ENCODE measurements at places on chromosomes 3 and 15.

- DNase-seq: no peak
These were observed 211.9 kb downstream of the SV2B start for GRCh38 chr15:91311986-91312385.

DNA sequence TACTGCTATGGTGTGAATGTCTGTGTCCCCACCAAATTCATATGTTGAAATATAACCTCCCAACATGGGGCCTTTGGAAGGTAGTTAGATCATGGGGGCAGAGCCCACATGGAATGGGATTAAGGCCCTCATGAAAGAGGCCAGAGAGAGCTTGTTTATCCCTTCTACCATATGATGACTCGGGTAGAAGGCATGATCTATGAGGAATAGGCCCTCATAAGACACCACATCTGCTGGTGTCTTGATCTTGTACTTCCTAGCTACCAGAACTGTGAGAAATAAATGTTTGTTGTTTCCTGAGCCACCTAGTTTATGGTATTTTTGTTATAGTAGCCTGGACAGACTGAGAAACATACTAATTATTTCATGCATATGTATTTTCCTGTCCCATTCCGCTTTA is 51.9 kb downstream of the WWTR1 start:
- DNase-seq: no peak

- DNase-seq: no peak
These were observed 140.9 kb downstream of the NTRK3 start for GRCh38 chr15:88115486-88116152.

GRCh38 chr3:174331095-174331800 is 527.9 kb upstream of the NAALADL2 start:
- DNase-seq: no peak

- no peak for DNase-seq
These were observed 31.0 kb downstream of the IQSEC1 start for GRCh38 chr3:13042127-13042701.

DNA sequence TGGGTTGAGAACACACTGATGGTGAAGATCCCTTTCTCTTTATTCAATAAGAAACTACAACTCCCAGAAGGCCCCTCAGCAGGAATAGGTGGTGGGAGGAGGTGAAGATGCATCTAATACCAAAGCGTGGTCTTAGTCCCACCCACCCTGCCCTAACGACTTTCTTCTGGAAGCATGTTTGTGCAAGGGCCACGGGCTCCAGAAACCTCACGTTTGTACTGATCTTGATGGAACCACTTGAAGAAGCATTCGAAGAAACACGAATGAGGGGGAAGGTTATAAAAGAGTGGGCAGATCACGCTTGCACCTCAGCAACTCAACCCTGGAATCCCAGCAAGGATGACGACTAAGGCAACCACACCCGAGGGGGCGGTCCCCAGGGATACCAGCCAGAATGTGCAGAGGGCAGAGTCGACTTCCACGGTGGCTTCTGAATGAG is 10.6 kb upstream of the SLC25A36 start:
- no peak for DNase-seq

- peak; percentile 75 for DNase-seq
These were observed 101.1 kb upstream of the THRB start for GRCh38 chr3:24595796-24596195.

GRCh38 chr3:58350627-58351013 is 17.9 kb downstream of the PXK start:
- DNase-seq: peak; percentile 59

- no peak for DNase-seq
These were observed 65.5 kb upstream of the DCBLD2 start for GRCh38 chr3:98966862-98967546.

GRCh38 chr15:81530271-81530691 is 156.3 kb upstream of the TMC3 start:
- DNase-seq: no peak

- no peak for DNase-seq
These were observed 9.4 kb downstream of the ITPKA start for GRCh38 chr15:41502795-41503668.

GRCh38 chr3:72151465-72152238 is 366.7 kb upstream of the PROK2 start:
- no peak for DNase-seq

DNA sequence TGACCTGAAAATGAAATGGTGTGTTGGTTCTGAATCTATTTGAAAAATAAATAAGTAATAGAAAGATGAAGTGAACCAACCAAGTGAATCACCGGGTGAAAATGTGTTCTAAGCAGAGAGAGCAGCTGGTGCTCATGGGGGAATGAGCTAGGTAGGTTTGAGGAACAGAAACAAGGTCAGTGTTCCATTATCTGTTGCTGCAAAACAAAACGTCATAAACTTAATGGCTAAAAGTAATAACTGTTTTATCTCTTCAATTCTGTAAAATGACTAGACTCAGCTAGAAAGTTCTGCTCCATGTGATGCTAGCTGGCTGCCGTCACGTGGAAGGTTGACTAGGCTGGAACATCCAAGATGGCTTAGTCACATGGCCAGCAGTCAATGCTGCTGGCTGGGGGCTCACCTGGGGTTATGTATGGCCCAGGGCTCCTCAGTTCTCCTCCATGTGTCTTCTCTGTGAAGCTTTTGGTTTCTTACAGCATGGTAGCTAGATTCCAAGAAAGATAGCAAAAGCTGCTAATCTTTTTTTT is 13.3 kb upstream of the SH3BP5 start:
- DNase-seq: no peak

DNA sequence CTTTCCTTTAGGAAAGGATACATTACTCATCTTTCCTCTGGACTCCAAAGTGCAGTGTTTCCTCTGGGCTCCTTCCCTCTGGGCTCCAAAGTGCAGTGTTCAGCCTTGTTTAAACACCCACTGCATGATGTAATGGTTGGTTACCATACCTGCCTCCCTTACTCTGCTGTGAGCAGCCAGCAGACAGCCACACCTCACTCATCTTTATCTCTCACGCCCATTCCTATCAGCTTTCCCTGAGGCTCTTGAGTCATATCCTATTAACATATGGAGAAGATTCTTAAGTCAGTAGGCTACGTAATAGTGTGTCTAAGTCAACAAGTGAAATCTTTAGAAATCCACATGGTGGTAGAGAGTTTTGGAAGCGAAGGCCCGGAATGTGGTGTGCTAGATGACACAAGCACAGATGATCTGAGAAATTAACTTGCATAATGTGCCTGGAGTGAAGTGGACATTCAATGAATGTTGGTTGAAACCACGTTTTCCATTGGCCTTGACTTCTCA is 97.2 kb upstream of the CTNNB1 start:
- DNase-seq: no peak

DNA sequence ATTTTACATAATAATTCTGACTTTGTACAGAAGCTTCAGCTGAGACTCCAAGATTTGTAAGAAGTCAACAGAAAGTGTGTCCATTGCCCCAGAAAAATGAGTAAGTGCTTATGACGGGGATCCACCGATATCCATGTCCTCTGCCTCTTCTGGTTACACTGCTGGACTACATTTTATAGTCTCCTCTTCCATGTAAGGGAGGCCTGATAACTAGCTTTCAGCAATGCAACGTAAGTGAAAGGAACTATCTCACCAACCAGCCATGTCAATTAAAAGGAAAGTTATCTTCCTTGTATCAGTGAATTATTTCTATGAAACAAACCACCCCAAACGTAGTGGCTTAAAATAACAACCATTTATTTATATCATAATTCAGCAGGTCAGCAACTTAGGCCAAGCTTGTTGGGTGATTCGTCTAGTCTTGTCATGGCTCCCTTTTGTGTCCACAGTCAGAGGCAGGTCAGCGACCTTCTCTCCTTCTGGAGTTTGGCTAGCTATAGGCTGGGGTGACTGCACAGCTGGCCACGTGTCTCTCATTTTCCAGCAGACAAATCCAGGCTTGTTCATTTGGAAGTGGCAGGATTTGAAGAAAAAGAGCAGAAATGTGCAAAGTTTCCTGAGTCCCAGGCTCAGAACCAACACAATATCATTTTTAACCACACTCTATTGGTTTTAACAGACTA is 44.9 kb downstream of the TRIM69 start:
- no peak for DNase-seq

DNA sequence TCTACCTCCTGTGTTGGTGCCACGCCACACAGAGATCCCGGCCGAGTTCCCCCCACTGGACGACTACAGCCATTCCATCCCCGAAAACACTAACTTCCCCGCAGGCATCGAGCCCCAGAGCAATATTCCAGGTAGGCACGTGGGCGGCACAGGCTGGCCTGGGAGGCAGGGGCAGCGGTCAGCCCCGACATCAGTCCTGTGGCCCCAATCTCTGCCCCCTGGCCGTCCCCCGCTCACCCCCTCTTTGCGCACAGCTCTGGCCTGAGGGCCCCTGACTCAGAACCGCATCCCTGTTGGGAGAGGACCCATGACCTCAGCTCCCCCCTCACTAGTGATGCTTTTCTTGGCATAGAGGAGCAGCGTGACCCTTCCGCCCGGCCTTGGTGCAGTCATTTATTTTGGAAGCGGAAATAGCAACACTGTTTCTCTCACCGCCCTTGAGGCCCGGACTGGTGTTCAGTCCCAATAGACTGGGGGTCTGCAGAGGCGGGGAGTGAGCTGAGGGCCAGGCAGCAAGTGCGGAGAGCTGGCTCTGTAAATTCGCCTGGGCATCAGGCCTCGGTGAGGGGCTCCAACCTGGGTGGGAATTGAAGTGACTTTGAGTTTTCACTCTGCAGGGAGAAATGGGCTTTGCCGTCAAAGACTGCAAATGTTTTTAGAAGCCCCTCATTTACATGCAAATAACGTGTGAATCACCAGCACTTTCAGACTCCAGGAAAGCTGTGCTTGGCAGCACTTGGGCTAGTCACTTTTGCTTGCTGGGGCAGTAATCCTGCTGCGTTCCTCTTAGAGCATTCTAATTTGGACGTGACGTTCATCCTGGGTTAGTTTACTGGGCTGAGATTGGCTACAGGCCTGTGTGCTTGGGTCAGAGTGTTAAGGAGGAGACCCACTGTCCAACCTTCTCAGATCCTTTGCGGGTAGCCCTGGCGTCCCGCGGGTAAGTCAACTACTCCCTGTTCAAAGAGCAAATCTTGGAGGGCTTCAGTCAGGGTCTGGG is 88.9 kb downstream of the AAGAB start:
- peak; percentile 59 for DNase-seq

DNA sequence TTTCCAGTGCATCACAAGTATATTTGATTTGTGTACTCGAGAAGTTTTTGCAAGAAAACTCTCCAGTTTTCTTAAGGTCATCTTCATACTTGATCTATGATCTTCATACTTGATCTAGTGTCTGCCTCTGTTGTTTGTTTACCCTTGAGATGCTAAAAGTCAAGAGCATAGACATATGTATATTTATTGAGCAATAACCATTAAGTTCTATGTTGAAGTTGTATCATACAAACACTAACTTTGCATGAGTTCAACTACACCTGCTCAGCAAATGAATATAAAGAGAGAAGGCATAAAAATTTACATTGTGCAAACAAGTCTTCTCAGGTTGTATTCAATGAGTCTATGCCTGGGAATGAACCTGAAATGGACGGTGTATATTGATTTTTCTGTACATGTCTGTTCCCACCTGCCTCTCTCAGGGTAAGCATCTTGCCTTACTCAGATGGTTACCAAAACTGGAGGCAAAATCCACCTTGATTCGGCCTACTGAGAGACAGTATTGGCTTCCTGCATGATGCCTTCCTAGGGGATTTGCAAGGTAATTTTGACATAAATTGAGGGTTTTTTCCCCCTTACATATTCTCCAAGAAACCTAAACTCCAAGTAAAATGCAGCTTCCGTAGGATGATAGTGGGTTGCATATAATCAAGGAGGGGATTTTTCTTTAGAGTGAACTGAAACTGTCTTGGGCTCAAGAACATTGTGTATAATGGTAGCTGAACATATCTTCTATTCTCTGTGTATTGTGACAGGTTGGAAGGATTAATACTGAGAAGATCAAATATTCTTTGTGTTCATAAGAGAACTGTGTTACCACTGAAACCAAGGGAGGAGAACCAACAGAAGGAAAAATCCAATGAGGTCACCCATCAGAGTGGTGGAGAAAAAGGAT is 110.4 kb downstream of the FILIP1L start:
- DNase-seq: no peak

- no peak for DNase-seq
These were observed 1025.3 kb upstream of the EPHA6 start for GRCh38 chr3:95789111-95789510.

GRCh38 chr3:178455946-178456345 is 80.3 kb upstream of the KCNMB2 start:
- DNase-seq: no peak

GRCh38 chr15:65338366-65338765 is 33.9 kb downstream of the RNU5B-1 start:
- DNase-seq: no peak

DNA sequence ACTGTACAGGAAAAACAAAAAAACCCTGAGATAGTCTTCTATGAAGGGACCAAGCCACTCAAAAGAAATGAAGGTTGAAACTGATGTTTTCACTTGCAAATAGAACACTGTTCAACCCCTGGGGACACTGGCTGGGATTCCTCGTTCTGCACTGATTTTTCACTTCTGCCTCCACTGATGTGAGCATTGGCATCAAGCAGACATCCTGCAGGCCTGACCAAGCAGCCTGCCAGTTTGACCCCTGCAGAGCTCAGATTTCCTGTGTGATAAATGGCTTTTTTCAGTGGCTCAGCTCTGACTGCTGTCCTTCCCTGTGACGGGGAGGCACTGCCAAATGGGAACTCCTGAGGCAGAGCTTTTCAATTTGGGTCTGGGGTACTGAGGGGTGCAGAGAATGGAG is 50.0 kb downstream of the RASGRP1 start:
- DNase-seq: no peak

GRCh38 chr3:46667657-46668056 is 25.8 kb downstream of the ALS2CL start:
- no peak for DNase-seq

GRCh38 chr3:110753516-110753915 is 318.1 kb upstream of the NECTIN3 start:
- no peak for DNase-seq

- DNase-seq: peak; percentile 98
These were observed 113.5 kb downstream of the FNDC3B start for GRCh38 chr3:172152874-172153273.

DNA sequence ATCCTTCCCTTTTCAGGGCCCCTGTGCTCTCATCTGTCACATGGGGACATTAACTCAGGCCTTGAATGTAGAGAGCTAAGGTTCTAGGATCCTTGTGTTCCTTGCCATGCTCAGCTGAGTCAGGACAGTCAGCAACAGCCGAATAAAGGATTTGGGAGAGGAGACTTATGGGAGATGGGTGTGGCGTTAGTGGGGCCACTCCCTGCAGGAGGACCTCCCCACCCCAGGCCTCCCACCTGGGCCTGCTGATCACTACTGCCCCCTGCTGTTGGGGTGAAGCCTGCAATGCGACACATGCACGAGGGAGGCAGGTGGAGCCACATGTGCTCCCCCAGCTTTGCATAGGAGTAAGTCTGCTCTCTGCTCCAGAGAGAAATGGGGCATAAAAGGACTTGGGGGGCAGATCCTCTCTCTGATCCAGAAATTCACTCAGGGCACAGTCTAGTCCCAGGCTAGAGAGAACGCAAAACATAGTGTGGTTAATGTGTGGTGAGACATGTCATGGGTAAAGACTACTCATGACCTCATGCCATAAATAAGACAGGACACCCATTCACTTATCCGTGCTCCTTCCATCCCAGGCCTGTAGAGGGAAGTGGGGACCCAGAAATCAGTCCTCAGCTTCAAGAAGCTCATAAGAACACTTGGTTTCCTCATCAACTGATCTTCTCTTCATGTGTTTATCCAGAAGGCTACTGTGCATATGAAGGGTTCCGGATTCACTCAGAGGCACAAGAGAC is 19.4 kb downstream of the RBP1 start:
- DNase-seq: no peak

GRCh38 chr3:128502712-128503111 is 9.7 kb upstream of the GATA2 start:
- no peak for DNase-seq

GRCh38 chr3:183924956-183925355 is 40.3 kb upstream of the PARL start:
- peak; percentile 38 for DNase-seq

GRCh38 chr3:172134352-172134751 is 95.0 kb downstream of the FNDC3B start:
- DNase-seq: peak; percentile 80
